ENCODE measurements at places on chromosomes 12 and 14.

- no peak for DNase-seq
These were observed 1.9 kb downstream of the CCDC91 start for GRCh38 chr12:28192125-28192524.

DNA sequence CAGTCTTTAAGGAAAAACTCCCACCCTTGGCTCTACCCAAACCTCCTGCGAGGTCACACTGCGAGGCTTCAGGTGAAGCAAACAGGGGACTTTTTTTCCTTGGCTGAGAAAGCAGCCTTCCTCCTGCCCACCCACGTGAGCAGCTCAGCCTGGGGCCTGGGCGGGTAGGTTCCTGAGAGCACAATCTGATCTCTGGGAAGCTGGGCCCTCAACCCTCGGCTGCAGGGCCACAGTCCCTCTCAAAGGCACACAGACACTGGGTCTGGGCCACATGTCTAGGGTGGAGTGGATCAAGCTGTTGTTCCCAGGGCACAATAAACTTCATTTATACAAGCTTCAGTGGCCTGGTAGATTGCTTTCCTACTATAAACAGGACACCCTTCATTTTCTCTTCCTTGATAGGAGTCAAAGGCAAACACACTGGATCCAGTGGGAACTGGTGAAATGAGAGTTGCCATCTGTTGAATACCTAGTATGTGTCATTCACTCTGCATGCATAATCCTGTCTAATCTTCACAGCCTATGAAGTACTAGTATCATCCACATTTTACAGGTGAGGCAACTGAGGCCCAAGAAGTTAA lies 41.3 kb upstream of the PNMA1 start:
- no peak for DNase-seq

DNA sequence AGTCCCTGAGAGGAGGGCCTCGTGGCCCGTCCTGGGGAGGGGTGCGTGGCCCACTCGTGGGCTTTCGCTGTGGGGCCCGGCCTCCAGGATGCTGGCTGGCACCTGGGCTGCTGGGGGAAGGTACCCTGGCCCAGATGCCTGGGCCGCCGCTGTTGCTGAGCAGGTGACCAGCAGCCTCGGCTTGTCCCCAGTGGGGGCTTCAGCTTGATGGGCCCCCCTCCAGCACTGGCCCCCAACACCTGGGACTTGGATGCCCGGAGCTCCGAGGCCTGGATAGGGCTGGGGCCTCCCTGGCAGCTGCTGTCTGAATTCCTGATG lies 10.8 kb downstream of the KIF26A start:
- DNase-seq, result no peak

DNA sequence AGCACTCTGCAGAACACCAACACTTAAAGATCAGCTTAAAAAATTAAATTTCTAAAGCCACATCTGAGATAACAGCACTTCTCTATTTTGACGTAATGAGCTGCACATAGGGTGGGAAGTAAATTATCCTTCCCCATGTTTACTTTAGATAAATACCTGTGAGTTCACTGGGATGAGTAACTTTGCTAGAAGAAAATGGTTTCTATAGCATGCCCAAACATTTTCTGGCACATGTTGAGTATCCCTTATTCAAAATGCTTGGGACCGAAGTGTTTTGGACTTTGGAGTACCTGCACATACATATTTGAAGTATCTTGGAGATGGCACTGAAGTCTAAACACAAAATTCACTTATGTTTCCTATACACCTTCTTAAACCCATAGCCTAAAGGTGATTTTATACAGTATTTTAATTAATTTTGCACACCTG lies 6.6 kb downstream of the SLC38A2 start:
- no peak for DNase-seq

GRCh38 chr12:34303091-34303870 lies 281.0 kb downstream of the ALG10 start:
- DNase-seq, result no peak

DNA sequence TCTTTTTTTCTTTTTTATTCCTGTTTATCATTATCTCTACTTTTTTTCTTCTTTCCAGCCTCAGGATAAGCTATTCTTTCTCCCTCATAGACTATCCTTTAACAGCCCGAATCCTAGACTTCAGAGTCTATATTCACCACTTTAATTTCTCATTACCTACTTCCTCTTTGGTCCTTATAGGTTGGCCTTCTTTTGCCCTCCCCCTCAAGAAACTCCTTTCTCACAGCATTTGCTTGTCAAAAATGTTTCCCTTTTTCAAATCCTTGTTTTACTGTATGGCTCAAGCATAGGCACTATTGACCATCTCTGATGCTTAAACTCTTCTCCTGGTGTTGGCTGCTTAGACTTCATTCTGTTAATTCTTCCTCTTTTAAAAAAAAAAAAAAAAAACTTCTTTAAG lies 52.5 kb downstream of the KIAA0586 start:
- no peak for DNase-seq

DNA sequence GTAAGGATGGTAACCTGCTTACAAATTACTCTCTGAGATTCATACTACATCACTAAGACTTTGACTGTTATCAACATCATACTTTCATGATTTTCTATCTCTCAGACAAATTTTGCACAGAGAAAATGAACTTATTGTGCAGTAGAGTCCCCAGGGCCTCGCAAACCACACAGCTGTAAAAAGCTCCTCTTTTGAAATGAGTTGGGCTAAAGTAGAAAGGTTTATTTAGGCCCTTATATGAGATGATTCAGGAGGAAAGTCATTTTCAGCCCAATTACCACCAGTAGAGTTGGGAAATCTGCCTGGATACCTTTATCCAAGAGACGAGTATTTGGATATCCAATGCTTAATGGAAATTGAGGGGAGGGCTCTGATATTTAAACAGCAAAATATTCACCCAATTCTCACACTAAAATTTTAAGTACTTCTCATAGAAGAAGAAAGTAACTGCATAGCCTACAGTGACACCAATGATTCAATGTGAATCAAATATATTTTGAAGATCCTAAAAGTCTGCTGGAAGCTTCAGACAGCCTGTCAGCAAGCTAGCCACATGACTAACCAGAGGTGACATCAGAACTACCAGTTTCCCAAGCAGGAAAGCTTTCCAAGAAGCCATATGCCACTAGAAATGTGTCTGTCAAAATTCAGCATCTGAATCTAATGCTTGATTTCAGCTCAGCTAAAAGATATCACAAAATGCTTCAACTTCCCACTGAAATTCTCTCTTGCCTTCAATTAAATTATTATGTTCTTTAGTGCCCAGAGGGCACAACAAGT lies 190.1 kb upstream of the SYT1 start:
- peak; percentile 13 for DNase-seq

GRCh38 chr12:57415088-57415487 lies 15.8 kb downstream of the R3HDM2 start:
- no peak for DNase-seq

GRCh38 chr14:56297449-56297848 lies 179.2 kb downstream of the PELI2 start:
- DNase-seq, result no peak

DNA sequence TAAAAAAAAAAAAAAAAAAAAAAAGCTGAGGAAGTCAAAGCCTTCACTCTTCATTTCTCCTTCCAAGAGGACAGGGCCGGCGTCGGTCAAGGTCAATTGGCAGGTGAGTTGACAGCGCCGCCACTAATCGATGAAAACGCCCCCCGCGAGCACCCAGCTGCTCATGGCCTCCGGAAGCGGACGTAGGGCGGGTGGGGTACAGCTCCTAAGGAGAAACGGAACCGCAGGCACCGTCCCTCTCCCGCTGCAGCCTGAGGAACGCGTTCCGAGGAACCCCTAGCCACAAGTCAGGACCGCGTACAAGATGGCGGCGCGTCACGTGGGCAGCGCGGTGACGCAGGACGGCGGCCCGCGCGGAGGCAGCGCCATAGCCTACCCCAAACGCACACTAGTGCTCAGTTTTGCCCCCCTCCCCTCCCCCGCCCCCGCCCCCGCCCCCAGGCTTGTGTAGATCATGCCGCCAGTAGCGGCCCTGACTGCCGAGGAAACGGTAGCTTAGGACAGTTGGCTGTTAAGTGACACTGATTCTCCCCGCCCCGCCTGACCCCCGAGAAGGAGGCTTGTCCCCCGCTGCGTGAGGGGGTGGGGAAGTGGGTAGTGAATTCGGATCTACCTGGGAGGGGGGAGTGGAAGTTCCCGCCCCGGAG lies at the start of gene ATF1:
ATF1 (plus strand) TSS at position 463 of the 647 bp plus-strand sequence. CDS start 16,045 bp downstream, outside the sequence.
- peak; percentile 84 for DNase-seq

- no peak for DNase-seq
These were observed 15.9 kb downstream of the PACS2 start for GRCh38 chr14:105330491-105330895.

DNA sequence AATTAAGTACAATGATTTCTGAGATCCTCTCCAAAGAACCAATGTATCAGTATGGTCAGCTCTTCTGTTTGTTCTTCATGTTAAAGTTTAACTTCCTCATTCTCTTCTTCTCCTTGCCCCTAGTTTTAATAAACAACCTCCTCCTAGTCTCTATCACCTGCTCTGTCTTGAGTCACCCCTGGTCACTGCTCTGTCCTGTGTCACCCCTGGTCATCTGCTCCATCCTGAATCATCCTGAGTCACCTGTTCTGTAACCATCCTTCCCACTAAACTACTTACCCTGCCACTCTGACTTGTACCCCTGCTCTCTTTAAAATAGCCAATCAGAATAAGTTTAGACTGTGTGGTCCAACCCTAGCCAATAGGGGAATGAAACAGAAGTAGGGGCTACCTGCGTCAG lies 100.5 kb downstream of the ALG10B start:
- DNase-seq, result no peak

DNA sequence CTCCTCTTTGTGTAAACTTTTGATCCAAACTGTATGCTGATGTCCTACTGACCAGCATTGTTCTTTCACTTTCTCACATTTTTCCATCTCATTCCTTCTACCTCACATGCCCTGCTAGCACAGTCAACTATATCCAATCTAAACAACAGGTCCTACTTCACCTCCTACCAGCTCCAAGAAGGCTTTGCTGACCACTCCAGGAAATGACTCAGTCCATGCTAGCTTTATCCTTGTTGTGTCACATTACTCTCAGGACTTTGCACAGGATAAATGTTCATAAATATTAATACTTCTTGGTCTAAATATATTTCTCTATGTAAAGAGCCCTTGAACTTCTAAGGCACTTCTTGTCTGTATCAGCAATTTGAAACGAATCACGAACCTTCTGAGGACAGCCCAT lies 64.9 kb upstream of the PCED1B start:
- DNase-seq, result no peak

DNA sequence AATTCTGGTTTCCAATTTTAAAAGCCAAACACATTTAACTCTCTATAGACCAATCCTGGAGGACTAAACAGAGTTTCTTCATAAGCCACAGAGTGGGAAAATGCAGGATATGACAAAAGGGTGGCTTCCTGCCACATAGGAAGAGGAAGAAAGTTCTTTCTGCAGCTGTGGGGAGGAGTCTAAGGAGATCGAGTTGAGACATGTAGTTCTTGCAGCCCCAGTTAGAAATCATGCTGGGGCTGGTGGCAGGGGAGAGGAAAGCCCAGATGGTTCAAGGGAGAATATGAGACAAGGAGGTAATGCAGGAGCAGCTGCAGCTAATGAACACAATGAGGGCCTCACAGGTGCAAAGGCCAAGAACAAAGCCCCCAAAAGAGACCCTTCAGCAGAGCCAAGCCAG lies 85.0 kb upstream of the ARID2 start:
- peak; percentile 12 for DNase-seq

DNA sequence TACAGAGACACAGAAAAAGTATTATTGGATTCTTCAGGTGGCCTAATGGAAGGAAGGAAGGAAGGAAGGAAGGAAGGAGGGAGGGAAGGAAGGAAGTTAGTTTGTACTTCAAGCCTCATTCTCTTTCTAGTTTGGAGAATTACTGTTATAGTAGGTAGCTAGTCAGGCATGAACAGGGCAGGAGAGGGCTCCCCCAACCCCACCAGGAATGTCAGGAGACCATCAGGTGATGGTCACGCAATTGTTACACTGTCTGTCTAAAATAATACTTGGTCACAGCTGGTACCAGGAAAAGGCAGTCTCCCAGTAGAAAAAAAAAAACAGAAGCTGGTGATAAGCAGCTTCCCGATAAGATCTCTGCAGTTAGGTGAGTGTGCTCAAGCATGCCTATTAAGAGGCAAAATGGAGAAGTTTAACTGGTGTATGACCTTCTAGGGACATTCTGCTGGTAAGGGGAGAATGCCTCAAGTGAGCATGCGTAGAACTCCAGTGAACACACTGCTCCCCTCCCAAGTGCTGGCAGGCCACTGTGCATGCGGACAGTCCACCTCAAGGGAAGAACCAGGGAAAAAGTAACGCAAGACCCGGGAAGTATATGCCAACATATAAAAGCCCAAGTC lies 358.4 kb upstream of the SOX5 start:
- no peak for DNase-seq

GRCh38 chr12:122994140-122994675 lies 13.7 kb downstream of the ARL6IP4 start:
- no peak for DNase-seq

DNA sequence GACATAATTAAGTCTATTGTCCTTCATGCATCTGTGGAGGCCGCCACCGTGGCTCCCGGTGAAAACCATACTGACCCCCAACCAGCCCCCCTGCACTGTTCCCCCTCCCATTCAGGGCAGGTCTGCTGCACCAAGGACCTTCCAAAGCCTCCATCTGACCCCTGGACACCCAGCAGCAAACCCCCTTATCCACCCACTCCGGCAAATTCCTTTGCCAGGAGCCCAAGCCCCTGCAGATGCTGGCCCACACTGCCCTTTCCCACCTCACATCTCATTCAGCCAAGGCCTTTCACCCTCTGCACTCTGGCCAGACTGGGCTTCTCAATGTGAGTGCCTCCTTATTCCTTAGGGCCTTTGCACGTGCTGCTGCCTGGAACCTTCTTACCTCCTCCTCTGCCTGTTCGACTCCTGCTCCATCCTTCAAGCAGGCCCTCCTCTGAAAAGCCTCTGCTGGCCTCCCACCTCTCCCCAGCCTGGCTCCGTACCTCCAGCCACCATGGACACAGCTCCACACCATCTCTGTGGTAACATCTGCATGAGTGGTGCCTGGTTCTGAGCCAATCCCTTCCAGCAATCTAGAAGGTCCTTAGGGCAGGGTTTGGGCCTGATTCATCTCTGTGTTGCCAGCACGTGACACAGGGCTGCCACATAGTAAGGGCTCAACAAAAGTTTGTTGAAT lies 230.7 kb downstream of the BCL11B start:
- no peak for DNase-seq

- DNase-seq, result no peak
These were observed at the start of gene KRT83 for GRCh38 chr12:52320784-52321400. Gene KRT83 (minus strand): TSS chr12:52321398. CDS start chr12:52321335, 63 bp downstream.

DNA sequence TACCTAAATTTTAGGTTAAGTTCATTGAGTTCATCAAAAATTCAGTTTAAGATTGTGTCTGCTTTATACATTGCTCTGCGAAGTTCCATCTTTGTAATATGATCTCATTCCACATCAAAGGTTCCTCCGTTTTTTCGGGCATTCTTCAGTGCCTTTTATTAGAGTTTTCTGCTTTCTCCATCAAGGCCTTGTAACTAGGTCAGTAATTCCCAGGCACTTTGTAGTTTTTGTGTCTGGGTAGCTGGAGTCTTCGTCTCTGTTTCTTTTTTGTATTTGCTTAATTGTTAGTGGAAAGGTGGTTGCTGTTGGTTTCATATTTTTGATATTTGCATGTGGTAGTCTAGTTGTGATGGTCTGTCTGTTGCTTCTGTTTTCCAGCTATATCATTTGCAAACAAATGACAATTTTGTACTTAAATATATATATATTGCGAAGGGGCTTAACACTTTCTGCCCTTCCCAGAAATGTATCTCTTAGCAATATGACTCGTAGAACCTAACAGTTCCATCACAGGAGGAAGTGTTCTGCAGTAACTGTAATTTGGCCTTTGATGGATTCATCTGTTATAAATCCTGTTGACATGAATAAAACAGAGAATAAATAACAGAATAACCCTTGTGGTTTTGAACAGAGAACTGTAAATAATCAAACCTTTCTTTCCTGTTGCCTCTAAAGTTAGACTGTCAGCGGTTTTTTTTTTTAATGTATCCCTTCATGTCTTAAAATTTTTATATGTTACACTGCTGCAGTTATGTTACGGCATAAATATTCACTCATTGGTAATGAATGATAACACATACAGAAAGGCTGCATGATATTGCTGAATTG lies 88.4 kb upstream of the DYNC1H1 start:
- DNase-seq, result no peak

Measured in fibroblast of skin of left quadriceps (primary cell).